Renal cortex interstitium (tissue), 15 donors: ENCODE measurements at places on chromosomes 7 and 10.

DNA sequence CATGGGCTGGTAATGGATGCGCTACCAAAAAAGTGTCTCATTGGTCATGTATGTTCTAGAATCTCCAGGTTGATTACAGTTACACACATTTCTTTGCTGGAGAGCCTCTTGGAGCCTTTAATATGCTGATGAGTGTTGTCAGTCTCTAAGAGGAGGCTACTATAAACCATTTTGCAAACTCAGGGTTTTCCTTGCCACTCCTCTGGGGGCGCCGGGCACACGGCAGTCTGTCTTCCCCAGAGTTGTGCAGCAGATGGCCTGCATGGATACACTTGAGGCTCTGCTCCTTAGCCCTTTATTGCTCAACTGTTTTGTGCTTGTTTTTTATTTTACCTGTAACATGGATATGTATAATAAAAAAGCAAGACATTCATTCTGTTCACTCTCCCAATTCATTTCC lies 196.5 kb downstream of the ACTR3B start:
- no peak for DNase-seq

GRCh38 chr7:136167991-136168390 lies 190.8 kb upstream of the MTPN start:
- no peak for DNase-seq

DNA sequence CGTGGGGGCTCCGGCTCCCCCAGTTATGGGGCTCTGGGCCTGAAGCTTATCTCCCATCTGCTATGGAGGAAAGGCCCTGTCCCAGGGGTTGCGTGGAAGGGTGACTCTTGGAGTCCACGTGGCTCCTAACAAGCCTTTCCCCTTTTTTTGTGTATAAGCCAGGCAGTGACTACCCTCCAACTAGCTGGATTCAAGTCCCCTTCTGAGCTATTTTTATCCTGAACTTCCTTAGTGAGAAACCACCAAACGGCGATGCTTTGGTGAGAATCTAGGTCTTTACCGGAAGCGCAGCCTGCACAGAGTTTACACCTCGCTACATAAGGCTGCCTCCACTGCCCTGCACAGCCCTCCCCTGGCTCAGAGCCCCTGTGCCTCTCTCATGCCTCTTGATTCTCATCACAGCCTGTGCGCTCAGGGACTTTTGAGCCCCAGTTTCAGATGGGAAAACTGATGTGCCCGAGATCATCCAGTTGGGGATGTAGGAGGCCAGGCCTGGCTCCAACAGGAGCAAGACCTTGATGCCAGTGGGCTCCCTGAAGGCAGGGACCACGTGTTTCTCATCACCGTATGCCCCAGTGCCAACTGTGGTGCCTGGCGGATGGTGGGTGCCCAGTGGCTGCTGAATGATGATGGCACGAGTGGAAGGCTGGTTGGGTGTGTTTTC lies 102.3 kb upstream of the PPIF start:
- DNase-seq, result no peak

DNA sequence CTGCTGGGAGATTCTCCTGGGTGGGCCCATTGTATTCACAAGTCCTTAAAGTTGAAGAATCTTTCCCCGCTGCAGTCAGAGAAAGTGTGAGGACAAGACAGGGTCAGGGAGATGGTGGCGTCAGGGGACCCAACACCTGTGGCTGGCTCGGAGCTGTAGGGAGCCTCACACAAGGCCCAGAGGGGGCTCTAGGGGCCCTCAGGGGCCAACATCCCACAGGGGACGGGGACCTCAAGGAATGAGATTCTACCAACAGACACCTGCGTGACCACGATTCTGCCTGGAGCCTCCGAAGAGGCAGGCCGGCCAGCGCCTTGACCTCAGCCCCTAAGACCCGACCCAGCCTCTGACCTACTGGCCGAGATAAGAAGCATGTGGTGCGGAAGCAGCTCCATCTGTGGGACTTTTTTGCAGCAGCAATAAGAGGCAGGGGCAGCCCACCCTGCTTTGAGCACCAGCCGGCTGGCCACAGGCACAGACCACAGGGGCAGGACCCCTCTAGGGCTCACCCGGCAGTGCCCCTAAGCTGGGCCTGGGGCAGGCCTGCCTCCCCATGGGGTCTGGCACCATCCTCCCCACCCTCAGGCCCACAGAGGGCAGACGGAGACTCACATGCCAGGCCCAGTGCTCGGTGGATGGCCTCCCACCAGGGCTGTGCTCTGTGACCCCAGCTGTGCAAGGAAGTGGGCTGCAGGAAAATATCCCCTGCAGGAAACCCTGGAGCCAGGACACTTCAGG lies 13.2 kb downstream of the RASGEF1A start:
- DNase-seq, result no peak

DNA sequence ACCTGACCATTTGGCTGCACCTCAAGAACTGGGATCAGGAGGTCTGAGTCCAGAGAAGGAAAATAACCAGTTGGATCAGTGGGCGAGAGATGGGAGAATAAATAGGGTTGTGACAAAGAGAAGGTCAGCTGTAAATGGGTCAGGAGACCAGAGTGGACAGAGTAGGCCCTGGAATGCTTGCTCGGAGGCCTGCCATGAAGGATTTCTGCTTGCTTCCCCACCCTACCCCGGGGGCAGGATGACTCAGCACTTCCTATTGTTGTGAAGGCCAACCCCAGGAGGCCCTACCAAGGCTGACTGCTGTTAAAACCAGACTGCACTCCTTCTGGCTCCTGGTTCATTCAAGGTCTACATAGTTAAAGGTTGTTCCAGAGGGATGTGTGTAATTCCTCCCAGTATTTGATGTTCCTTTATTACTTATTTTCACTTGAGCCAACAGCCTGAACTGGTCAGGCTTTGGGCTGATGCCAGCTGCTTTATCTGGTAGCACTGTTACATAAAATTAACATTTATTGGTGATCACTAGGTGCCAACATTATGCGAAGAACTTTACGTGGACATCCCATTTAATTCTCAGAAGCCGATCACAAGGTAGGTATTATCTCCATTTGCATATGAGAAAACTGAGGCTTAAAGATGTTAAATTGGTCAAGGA lies 27.3 kb upstream of the IFRD1 start:
- DNase-seq, result no peak
